ENCODE measurements at places on chromosomes 6 and 20.

- no peak for DNase-seq
Measured at GRCh38 chr6:152458648-152459644, 178.2 kb downstream of the SYNE1 start.

DNA sequence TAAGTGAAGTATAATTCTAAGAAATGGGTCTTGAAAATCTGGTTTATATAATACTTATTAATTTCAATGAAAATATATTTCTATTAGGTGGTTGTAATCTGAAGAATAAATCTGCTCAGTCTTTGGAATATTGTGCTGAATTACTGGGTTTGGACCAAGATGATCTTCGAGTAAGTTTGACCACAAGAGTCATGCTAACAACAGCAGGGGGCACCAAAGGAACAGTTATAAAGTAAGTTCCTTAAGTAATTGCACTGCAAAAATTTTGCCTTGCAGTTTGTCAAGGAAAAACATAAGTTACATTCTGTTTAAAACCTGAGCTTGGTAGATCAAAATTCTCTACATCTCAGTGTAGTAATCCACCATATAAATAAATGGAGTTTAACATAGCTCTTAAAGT, 106.0 kb downstream of the MYO6 start:
- no peak for DNase-seq

GRCh38 chr20:33014336-33015113, 7.0 kb downstream of the BPIFB2 start:
- DNase-seq, result no peak

GRCh38 chr6:155341130-155341828, 27.0 kb upstream of the TFB1M start:
- no peak for DNase-seq

DNA sequence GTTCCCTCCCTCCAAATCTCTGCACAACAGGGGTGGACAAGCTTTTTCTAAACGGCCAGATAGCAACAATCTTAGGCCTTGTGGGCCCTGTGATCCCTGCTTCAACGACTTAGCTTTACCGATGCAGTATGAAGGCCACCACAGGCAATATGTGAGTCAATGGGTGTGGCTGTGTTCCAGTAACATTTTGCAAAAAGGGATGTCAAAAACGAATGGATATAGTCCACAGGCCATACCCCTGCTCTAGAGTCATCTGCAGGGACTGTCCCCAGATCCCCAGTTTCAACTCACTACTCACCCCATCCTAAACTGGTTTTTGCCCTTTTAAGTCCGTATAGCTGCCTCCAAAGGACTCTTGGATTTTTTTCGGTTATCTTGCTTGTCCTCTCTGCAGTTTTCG, 34.4 kb downstream of the ECT2L start:
- no peak for DNase-seq

- no peak for DNase-seq
Measured at GRCh38 chr20:39581034-39581433, 618.9 kb downstream of the DHX35 start.

GRCh38 chr20:25324412-25324811, 66.2 kb downstream of the ABHD12 start:
- DNase-seq, result no peak

DNA sequence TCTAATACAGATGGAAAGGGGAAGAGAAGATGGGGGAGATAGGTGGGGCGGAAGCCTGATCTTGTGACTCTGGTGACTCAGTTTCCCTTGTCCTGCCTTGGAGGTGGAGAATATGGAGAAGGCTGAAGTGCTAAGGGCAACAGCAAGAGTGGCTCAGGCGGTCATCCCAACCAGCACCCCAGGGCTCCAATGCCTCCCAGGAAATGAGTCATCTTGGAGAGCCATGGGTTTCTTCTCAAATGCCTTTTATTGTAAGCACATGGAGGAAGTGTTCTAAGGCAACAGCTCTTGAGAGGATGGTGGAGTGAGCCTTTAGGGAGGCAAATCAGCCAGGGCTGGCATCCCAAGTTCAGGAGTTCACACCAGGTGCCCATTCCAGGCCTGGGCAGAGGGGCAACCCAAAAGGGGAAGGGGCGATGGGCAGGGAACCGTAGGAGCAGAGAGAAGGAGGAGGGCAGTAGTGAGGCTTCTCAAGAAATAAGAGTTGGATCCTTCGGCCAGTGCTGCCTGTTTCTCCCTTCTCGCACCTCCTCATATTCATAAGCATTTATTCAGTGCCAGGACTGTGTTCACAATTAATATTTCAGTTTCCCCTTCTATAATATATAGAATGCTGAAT, 13.2 kb upstream of the AHCY start:
- no peak for DNase-seq

- no peak for DNase-seq
Measured at GRCh38 chr20:42366626-42367025, 748.4 kb upstream of the CHD6 start.

- peak; percentile 30 for DNase-seq
Measured at GRCh38 chr6:30615219-30615957, 1.7 kb downstream of the PPP1R10 start.

- no peak for DNase-seq
Measured at GRCh38 chr6:142075516-142076101, 57.1 kb upstream of the GJE1 start.

DNA sequence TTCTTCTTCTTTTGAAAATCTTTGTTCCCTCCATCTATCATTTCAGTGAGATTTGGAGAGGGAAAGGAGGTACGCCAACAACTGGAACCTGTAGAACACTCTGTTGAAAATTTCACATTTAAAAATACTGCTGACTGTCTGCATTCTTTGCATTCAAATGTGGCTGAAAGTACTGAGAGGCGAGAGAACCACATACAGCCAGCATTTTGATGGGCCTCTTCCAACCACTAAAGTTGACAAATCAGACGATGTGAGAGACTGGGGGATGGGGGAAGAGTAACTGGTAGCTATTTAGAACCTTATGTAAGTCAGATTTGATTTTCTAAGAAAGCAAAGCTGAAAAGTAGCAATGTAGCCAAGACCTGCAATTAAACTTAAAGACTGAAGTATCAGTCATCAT, 77.5 kb downstream of the FKBP5 start:
- no peak for DNase-seq

GRCh38 chr6:137740967-137741761, 125.9 kb upstream of the TNFAIP3 start:
- no peak for DNase-seq

GRCh38 chr6:25601800-25602673, 50.0 kb upstream of the SCGN start:
- DNase-seq, result no peak

GRCh38 chr6:12898603-12899002, 182.0 kb downstream of the PHACTR1 start:
- no peak for DNase-seq

- peak; percentile 34 for DNase-seq
Measured at GRCh38 chr6:52362443-52363227, 684 bp downstream of the PAQR8 start.

GRCh38 chr6:158962371-158962770, 37.6 kb downstream of the RSPH3 start:
- DNase-seq, result no peak

GRCh38 chr6:15253203-15254022, 7.5 kb downstream of the JARID2 start:
- DNase-seq, result no peak

DNA sequence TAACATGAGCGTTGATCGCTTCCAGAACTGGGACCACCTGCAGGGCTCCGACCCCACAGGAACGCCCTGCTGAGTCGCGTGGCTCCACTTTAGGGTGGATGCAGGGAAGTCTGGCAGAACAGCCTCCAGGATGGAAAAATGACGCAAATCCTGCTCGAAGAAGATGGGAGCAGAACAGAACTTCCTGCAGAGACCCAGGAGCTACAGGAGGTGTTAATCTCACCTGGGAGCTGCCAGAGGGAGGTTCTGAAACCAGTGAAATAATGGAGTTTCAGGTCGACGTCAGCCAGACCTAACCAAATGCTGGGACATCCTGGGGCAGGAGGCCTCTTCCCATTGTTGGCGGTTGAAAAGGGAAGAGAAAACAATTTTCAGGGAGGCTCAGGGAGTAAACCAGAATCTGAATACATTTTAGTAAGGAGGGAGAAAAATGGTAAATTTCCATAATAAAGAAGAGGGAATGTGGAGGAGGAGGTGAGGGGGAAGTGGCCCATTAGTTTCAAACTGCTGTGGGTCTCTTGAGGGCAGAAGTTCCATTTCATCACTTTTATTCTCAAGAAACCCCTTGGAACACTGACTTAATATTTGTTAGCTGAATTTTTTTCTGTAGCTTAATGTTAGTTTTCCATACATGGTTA, 558.4 kb upstream of the CDH4 start:
- no peak for DNase-seq

- DNase-seq, result no peak
Measured at GRCh38 chr6:92777146-92777740, 642.1 kb downstream of the EPHA7 start.

DNA sequence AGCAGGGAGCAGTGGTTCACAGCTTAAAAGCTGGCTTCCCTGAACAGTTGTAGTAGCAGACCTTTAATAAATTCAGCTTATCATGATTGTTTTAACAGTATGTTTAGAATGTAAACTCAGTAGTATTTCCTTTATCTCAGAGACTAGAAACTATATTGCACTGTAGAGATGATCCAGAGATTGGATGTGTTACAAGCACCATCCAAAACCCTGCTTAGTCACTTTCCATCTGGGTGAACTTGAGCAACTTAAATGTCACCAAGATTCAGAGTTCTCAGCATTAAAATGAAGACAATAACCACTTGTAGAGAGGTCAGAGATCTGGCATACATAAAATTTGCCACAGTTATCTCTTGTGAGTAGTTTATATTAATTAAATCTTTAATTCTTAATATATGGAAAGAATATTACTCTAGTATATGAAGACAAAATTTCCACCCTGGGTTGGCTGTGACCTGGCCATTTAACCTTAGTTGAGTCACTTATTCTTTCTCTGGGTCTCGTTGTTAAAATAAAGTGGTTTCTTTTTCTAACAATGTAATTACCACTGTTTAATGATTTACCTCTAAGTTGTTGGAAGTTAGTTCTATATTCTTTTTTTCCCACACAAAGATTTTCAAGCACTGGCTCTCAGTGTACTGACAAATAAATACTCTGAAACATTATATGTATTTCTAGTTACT, 239.2 kb upstream of the FKBP1C start:
- DNase-seq, result no peak

DNA sequence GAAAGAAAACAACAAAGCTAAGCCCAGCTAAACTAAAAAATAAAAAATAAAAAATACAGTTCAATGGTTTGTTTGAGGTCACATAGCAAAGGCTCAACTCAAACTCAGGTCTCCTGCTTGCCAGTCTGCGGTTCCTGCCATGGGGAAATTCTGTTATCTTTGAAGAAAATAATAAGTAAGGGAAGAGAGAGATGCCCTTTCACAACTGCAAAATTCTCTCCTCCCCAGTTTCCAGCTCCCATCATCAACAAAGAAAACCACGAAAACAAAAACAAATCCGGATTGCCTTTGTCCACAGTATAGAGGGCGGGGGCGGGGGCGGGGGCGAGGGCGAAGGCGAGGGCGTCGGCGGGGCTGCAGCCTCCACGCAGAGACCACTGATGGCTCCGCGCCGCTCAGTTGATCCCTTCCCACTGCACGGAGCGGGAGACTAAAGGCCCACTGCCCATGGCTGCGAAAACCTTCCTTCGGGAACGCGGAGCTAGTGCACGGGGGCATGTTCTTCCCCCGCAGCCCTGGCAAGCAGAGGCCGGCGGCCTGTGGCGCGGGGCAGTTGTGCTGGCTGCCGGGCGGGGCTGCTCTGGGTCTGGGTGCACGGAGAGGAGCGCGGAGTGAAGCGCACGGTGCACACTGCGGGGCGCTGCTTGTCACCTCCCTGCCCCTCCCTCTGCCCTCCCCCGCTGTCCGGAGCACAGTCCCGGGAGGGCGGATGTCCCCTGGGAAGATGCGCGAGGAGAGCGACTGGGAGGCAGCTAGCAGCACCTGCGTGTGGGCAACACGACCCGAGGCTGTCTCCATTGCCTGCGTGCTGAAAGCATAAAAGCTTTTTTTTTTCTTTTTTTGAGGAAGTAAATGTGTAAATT, 54.1 kb upstream of the TPD52L1 start:
- DNase-seq, result no peak

- no peak for DNase-seq
Measured at GRCh38 chr6:106473812-106474211, 113.3 kb downstream of the CRYBG1 start.

GRCh38 chr6:142902636-142903053, 42.3 kb downstream of the HIVEP2 start:
- DNase-seq, result peak; percentile 69

DNA sequence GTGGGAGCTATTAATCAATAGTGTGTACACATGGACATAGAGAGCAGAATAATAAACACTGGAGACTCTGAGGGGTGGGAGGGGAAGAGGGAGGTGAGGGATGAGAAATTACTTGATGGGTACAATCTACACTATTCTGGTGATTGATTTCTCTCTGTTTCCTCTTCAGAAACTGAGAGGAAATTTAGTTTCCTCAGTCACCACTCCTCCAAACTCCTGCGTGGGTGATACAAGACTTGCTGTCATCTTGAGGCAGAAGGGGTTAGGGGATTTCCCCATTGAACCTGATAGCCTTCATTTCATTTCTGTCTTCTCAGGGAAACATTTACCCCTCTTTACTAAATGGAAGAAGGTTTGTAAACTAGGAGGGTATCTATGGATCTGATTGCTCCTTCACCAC, 84.3 kb upstream of the ESR1 start:
- no peak for DNase-seq

- DNase-seq, result no peak
Measured at GRCh38 chr20:23456409-23456808, 3.7 kb upstream of the CST11 start.

DNA sequence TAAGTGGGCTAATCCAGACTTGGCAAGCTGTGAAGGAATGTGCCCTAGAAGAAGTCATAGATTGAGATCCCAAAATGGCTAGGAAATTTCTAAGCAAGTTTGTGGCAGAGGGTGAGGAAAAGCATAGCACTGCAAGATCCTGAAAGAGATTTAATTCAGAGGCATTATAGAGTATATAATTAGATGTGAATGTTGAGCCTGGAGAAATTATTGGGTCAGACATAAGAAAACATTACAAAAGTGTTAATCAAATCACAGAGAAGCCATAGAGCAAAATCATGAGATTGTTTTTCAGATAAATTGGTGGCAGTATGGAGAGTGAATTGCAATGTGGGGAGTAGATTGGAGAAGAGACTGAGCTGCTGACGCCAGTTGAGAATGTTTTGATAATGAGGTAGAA, 90.0 kb downstream of the CD2AP start:
- DNase-seq, result no peak

DNA sequence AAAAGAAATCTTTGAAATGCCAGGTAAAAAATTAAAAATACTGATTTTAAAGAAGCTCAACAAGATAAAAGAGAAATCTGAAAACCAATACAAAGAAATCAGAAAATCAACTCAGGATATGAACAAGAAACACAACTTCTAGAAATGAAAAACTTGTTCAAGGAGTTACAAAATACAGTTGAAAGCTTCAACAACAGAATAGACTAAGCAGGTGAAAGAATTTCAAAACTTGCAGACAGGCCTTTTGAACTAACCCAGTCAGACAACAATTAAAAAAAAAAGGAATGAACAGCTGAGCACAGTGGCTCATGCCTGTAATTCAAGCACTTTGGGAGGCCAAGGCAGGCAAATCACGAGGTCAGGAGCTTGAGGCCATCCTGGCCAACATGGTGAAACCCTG, 57.8 kb downstream of the PDSS2 start:
- no peak for DNase-seq

- no peak for DNase-seq
Measured at GRCh38 chr20:59144179-59144830, 19.3 kb upstream of the ZNF831 start.
